ENCODE measurements at places on chromosomes 3 and 15.

DNA sequence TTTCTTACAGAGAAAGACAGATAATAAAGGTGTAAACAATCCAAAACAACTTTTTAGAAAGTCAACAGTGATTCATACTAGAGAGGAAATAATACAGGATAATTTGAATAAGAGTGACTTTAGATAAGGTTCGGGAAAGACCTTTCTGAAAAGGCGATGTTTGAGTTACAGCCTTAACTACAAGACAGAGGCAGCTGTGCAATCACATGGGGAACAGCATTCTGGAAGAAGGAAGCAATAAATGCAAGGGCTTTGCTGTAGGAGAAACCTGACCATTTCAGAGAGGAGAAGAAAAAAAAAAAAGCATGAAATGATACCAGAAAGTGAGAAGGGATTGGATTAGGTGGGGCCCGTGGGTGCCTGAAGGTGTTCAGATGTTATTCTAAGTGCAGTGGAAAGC lies 200.6 kb upstream of the ATP11B start:
- no peak for DNase-seq

- DNase-seq, result no peak
Measured at GRCh38 chr15:69804786-69805185, 292.9 kb downstream of the TLE3 start.

DNA sequence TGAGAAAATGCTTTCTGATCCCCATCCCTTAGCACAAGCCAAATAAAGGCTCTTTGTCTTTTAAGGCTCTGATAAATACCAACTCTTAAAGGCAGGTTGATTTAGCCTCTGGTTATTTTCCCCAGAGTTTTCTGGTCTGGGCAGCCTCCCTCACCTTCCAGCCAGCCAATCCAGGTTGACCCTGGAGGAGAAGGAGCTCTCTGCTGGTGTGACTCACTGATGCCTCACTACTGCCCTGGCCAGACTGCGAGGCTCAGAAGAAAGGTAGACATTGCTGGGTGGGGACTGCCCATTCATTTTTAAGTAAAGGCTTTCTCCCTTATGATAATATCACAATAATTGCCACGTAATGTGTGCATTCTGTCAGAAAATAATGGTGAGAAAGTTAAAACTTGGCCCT lies 37.1 kb downstream of the SLCO3A1 start:
- no peak for DNase-seq

DNA sequence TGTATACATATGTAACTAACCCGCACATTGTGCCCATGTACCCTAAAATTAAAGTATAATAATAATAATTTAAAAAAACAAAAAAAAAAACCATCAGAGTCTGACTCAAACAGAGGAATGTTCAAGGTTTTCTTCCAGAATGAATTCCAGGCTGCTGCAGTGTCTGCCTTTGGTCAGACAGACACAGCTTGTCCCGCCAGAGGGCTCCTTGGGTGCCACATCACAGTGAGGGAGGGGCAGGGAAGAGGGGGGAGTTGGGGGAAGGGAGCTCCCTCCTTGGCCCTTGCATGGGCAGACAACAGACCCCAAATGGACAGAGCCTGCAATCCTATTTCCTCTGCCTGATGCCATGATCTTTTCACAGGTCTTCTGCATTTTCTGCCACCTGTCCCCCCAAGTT lies 36.5 kb downstream of the ITGB5 start:
- no peak for DNase-seq

- no peak for DNase-seq
Measured at GRCh38 chr3:127587876-127588275, 2.7 kb downstream of the TPRA1 start.

GRCh38 chr3:48897460-48898376 lies 964 bp downstream of the SLC25A20 start:
- peak; percentile 68 for DNase-seq

- no peak for DNase-seq
Measured at GRCh38 chr3:50516440-50516871, 13.0 kb upstream of the CACNA2D2 start.

GRCh38 chr15:98000249-98001203 lies 40.0 kb downstream of the ARRDC4 start:
- DNase-seq, result no peak

DNA sequence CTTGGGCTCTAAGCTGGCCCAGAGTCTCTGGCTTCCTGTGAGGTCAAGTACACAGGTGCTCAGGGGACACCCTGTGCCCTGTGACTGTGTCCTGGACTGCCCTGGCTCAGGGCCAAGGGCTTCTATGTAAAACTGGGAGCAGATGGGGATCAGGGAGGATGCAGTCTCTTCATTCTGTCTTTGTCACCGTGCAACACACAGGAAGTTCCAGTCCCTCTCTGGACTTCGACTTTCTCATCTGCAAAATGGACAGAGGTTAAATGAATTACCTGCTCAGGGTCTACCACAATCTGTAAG lies 61.9 kb upstream of the TLE3 start:
- no peak for DNase-seq

DNA sequence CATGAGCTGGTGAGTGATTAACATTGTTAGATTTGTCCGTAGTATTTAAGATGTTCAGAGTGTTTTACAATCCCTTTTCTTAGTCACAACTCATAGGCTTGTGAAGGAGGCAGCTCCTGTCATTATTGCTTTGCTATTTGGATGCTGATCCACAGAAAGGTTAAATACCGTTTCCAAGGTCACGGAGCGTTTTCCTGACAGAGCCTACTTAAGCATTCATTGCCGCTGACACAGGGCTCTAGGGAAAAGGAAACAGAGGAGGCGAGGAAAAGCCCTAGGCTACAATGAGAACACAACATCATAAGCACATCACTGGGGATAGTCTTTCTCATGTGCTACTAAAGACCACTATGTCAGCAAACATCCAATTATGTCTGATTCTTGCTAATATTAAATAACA lies 38.5 kb upstream of the CPB1 start:
- no peak for DNase-seq

- DNase-seq, result no peak
Measured at GRCh38 chr3:29099775-29100174, 181.1 kb upstream of the RBMS3 start.

- DNase-seq, result no peak
Measured at GRCh38 chr3:23595851-23596250, 209.9 kb upstream of the UBE2E1 start.

GRCh38 chr3:195591220-195591619 lies 7.5 kb upstream of the APOD start:
- DNase-seq, result no peak

DNA sequence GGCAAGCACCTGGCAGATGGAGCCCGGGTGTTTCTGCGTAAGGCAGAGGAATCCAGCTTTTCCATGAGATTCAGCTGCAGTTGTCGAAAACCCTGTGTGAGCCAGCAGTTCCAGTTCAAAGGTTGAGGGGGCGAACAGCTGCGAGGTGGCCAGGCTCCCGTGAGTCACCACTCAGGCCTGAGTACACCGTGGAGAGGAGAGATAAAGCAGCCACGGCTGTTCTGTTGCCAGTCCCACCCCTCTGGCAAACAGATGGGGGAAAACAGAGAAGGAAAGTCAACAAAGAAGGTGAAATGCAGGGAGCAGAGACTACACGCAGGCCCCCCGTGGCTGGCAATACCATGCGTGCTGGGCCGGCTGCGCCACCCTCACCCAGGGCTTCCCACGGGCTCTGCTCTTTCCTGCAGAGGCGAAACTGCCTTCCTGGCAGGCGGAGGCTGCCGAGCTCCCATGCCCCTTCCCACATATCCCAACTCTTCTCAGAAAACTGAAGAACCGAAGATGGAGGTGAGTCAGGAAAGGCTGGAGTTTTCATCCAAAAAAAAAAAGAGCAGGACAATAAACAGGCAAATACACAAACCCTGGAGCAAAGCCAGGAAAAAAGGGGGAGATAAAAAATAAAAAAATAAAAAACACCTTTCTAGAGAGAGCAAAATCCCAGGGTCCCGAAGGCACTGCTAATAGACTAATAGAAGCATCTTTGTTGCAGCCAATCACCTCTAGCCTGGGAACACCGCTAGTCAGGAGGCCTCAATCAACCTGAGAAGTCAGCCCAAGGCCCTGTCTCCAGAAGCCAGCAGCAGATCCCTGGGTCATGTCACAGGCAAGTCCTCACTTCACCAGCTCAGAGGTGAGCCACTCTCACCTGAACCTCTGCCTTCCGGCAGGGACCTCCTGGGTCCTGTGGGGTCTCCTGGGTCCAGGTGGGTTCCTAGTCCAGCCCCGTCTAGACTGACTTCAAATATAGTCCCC lies 37.7 kb downstream of the FAM174B start:
- peak; percentile 54 for DNase-seq

DNA sequence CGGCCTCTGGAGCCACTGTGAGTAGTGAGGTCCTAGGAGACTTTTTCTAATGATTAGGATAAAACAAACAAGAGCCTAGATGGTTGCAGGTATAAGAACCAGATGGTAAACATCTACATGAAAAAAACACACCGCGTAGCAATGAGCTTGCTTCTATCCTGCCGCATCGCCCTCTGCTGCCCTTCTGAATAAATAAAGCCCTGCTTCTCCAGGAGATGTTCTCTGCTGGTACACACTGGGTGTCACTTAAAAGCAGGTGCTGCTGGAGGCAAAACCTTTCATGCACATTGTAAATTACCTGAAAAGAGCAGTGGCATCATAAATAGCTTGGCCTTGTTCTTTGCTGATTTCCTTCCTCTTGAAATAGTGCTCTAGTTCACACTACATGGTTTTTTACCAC lies 164.4 kb upstream of the TOPAZ1 start:
- no peak for DNase-seq

DNA sequence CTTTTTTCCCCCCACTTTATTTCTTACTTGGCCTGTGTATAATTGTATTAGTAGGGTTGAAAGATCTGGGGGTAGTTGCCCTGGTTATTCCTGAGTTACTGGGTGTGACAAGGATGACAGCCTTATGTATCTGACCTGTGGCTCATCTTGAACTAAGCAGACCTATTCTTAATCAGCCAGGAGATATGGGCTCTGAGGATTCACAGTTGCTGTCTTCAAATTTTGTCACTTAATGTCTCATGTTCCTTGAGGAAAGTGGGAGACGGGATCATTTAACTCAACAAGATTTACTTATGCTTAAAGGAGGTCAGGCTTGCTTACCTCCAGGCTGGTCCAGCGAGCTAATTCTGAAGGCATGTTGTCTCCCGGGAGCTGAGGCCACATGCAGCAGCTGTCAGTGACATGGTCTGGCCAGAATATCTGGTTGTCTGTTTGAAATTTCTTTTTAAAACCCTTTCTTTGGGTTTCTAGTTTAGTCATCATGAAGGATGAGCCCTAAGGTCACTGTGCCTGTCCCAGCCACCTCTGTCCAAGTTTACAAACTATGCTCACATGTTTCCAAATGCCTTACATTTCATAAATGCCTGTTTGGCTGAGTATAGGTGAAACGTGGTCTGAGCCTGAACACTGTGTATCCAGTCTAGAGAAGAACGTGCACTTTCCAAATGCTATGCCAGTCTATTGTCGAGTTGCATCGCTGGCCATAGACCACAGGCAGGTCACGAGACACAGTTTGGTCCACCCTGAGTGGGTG lies 26.8 kb downstream of the LRTM1 start:
- no peak for DNase-seq

DNA sequence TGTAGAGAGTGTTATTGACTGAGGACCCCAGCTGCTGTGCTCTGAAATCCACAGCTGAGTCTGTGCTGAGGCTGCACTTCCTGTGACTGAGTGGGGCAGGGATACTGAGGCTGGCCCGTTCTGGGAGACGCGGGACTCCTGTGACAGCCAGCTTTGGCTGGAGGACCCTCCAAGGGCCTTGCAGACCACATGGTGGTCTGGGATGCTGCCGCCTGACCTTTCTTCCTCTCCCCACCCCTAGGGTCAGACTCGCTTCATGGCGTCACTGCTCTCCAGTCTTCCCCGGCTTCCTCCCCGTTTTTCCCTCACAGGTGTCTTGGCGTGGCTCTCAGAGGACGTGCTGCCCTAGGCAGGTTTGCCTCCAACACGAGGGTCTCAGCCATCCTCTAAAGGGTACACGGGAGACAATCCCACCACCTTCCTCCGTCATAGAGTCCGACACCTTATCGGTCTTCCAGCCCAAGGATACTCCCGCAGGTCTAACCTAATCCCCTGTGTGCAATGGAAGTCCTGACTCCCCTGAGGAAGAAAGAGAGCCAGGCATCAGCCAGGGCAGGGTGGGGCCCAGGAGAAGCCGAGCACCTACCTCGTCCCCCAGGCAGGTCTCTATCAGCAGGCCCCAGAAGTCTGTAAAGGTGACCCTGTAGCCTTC lies 19.9 kb upstream of the EHD4 start:
- no peak for DNase-seq

DNA sequence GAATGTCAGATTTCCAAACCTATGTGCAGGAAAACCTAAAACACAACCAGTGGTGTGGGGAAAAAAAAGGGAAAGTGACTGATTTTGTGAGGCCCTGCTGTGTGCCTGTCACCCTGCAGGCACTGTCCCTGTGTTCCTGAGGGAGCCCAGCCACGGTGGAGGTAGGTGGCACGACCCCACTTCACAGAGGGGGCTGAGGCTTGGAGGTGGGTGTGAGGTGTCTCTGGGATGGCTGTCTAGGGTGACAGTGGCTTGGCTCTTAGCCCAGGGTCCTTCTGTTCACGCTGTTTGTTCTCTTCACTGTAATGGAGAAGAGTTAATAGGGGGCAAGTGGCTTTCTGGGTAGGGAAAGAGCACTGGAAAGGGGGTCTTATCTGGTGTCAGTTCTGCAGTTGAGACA lies 22.6 kb downstream of the RASGRF1 start:
- DNase-seq, result no peak

GRCh38 chr3:126025116-126025729 lies 56.2 kb downstream of the ROPN1B start:
- DNase-seq, result no peak

GRCh38 chr15:68518785-68519430 lies 59.9 kb upstream of the CORO2B start:
- DNase-seq, result no peak

DNA sequence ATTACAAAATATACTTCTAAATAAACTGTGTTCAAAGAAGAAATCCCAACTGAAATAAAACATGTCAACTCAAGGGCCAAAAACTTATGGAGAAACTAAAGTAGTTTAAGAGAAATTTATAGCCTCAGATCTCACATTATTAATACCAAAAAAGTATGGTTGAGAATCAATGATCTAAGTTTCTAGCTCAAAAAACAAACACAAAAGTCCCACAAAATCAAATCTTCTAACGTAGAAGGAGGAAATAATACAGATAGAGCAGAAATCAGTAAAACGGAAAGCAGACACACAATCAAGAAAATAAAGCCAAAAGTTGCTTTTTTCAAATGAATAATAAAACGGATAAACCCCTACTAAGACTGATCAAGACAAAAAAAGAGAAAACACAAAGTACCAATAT lies 2.9 kb downstream of the SUSD5 start:
- DNase-seq, result no peak

DNA sequence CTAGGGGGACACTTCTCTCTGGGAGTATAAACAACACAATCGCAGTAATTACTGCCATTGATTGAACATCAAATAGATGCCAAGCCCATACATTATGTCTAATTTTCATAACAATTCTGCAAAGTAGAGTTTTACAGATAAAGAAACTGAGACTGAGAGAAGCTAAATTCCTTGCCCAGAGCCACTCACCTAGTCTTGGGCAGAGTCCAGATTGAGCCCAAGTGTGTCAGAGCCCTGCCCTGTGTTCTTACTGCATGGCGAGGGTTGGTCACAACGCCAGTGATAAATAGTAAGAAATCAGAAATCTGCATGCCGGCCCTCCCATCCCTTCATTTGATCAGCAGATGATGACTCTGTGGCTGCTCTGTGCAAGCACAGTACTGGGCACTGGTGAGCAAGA lies 106.3 kb downstream of the C3orf70 start:
- no peak for DNase-seq

GRCh38 chr3:170301405-170301804 lies 56.1 kb upstream of the SKIL start:
- DNase-seq, result no peak
